ENCODE measurements at places on chromosomes 7 and 10. TPM values are rescaled to one million over a fixed set of nuclear protein-coding genes. Genes with fewer than 3 reads are reported as not detected.

DNA sequence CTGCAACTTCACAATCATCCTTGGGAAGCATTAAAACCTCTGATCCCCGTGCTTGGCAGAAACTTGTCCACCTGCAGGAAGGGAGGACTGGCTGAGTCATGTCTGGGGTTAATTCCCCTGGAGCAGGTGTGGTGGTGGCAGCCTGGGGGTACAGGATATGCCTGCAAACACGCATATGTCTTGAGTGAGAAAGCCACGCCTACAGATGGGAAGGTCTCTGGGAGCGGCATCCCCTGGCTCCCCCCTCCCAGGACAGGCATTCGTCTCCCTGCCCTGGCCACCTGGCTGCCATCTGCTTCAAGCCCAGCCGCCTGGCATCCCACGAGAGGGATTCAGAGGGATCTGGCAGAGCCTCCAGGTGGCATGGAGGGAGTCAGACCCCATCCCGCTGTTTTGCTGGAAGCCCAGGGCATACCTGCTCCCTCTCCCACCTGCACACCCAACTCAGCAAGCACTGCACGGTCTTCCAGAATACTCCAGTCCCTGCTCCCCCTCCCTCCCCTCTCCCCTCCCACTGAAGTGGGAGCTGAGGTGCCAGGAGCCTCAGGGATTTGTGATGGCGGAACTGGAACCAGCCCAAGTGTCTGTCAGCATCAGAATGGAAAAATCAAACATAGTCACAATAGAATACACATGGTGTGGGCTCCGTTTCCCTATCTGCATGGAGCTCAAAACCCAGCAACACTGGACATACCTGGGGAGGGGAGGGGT is 61.0 kb downstream of the CAMK2B start:
- DNase-seq: no peak

- DNase-seq: no peak
These were observed 4.1 kb downstream of the CALU start for GRCh38 chr7:128743112-128743772.

DNA sequence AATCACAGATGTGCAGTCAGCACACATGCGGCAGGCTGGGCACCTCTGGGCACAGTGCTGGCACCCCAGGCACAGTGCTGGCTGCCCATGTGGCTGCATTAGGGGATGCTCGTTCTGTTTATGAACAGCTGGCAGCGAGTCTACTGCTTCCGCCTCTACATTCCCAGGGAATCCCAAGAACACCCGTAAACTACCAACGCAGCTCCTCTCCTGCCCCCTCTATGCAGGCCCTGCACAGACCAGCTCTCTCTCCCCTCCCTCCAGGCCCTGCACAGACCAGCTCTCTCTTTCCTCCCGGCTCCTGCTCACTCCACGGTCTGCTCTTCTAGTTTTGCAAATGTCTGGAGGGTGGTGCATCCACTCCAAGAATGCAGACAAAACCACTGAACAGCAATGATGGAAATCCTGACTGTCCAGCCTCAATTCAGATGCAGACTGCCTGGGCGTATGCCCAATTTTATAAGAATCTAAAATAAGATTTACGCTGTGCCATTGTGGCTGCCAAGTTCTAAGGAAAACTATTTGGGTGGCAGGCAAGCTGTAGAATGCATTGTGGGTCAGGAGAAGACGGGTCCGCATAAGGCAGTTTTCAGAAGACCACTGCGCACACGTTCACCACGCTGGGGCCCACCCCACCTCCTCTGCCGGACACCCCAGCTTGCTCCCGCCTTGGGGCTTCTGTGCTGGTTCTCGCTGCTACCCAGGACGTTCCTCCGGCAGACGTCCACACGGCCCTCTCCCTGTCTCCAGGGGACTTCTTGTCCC is 234.6 kb downstream of the ZMYND11 start:
- DNase-seq: peak; percentile 72

DNA sequence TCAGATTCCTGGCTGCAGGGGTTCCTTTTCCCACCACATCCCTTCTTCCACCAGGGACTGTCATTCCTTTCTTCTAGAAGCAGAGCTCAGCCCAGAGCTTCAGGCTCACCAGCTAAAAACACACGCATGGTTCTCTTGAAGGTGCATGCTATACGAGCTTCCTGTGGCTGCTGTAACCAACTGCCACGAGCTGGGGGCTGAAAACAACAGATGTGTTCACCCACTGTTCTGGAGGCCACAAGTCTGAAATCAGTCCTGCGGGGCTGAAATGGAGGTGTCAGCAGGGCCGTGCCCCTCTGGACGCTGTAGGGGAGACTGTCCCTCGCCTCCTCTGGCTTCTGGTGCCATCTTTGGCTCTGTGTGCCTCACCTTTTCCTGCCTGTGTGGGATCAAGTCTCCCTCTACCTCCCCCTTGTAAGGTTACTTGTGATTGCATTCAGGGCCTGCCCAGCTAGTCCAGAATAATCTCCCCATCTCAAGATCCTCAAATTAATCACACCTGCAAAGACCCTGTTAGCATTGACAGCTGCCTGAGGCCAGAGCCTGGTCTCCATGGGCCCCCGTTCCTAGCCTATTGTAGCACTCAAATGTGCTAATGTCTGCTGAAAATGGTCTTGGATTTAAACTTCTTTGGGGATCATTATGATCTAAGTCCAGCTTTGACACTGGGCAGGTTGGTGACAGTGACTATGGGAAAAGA is 13.7 kb downstream of the RAB19 start:
- no peak for DNase-seq

Gene VGF
- total RNA-seq: not detected

GRCh38 chr7:104923010-104923421 is 91.0 kb upstream of the KMT2E start:
- peak; percentile 82 for DNase-seq

DNA sequence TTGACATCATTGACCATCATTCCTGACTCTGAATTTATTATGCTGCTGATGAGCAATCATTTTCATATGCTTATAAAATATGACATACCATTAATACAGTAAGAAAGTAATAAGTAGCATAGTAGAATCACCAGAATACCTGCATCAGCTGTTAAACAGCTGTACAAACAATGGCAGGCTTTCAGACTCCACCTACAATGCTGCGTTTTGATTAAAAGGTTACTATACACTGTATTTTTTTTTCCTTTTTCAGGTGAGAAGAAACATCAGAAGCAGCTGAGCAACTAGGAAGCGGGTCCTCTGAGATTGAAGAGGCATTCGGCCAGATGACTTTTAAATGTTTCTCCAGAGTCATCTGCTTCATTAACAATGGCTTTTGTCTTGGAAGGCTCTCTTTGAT is 7.1 kb downstream of the ASNS start:
- no peak for DNase-seq

GRCh38 chr7:14714161-14714728 is 188.3 kb downstream of the DGKB start:
- no peak for DNase-seq

GRCh38 chr7:129136887-129137642 is 7.4 kb upstream of the TSPAN33 start:
- DNase-seq: no peak

Gene HABP2
- total RNA-seq: not detected

Gene SFRP5
- 3.7 TPM for total RNA-seq

Gene DNTT
- not detected for total RNA-seq

Gene PDK4
- 34.1 TPM for total RNA-seq

DNA sequence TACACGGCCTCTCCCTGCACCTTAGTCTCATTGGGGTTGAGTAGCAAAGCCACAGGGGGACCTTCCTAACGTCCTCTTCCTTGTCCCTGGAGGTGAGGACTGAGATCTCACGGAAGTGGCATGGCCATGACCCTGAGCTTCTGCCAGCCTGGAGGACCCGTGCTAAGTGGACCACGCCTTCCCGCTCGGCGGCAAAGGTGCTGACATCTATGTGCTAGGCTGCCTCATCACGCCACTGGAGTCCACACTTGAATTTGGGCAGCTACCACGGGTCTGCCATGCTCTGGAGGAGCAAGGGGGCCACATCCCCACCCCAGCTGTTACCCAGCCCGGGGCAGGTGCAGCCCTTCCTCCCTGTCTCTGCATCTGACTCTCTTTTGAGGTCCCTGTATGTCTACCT is 15.3 kb downstream of the GHRHR start:
- peak; percentile 73 for DNase-seq

GRCh38 chr7:105924945-105925344 is 38.1 kb upstream of the CDHR3 start:
- DNase-seq: no peak

Gene CPA5
- not detected for total RNA-seq

Gene ANKRD1
- total RNA-seq: 0.30 TPM
